Germinal center (tissue), 1 donor: ENCODE measurements at places on chromosomes 13 and 19.
A peak's percentile ranks its signal among the peaks of the same experiment; 100 is the strongest.

- no peak for DNase-seq
Observed at GRCh38 chr19:30857966-30858490, 485.8 kb downstream of the ZNF536 start.

DNA sequence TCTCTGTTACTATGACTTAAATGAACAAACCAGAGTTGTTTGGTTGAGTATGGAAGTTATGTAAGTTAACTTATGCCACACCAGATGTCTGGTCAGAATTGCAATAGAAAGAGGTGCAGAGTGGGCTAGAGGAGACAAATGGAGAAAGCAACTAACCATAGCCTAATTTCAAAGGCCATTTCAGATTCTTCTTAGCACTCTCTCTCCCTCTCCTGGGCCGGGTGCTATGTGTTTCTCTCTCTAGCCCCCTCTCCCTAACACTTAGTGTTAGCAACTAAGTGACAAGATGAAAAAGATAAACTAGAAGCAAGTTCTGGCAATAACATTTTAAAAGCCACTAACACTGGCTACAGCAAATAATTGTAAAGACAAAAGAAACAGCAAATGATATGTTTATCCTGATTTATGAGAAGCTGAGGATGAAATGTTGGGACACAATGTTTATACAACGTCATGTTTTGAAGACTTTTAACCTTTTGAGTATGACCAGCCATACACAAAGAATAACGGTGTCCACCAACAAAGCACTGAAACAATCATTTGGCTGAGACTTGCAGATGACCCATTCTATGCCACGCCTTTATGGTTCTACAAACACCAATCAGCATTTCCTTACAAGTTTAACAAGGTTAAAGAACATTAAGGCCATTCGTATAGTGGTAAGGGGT lies 18.6 kb downstream of the SERPINE3 start:
- DNase-seq: no peak

GRCh38 chr13:99288089-99288488 lies 19.1 kb downstream of the GPR183 start:
- no peak for DNase-seq

DNA sequence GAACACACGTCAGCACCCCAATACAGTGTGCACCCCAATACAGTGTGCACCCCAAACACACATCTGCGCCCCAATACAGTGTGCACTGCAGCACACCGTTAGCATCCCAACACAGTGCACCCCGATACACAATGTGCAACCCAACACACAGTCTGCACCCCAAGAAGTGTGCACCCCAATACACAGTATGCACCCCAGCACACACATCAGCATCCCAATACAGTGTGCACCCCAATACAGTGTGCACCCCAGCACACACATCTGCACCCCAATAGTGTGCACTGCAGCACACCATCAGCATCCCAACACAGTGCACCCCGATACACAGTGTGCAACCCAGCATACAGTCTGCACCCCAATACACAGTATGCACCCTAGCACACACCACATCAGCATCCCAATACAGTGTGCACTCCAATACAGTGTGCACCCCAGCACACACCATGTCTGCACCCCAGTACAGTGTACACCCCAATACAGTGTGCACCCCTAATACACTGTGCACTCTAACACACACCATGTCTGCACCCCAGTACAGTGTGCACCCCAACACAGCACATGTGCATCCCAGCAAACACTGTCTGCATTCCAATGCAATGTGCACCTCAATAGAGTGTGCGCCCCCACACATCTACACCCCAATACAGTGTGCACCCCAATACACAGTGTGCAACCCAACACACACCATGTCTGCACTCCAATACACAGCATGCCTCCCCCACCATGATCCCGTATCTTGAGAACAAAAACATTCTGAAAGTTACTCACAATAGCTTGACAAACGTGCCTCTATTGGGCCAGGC lies 855 bp upstream of the CARS2 start:
- DNase-seq: no peak

DNA sequence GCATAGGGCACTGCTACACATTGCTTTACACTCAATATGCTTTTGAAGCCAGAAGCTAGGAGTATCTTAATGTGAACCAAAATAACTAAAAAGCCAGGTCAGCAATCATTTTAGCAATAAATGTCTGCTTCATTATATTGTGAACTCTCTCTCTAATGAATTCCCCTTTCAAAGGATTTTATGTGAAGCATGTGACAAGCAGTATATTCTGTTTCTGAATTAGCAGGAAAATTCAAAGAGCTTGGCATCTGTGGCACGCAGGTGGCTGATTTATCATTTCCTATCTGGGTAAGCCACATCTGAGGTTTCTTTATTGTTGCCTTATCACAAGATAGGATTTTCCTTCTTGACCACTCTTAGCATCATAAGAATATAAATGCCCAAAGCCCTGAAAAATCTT lies 56.8 kb upstream of the KLF12 start:
- no peak for DNase-seq

DNA sequence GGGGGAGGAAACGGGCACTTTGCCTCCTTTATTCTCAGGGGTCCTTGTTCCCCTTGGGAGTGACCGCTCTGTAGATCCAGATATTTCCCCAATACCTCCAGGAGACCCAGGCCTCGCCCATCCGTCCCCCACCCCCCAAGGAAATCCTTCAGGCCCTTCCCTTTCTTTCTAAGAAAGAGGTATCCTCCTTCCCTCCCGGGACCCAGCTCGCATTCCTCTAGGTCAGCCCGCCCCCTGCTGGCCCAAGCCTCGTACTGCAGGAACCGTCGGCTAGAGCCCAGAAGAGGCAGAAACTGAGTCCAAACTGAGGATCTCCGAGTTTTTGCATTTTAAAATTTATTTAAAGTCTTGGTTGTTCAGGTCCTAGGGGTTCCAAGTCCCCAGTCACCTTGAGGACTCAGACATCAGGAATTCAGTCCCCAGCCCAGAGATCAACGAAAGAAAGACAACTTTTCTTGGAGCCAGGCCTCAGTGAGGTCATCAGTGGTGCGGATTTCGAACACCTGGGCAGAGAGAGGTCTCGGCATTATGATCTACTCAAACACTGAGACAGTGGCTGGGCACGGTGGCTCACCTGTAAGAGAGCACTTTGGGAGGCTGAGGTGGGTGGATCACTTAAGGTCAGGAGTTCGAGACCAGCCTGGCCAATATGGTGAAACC lies 7.5 kb upstream of the LRFN1 start:
- DNase-seq: peak; percentile 72

- no peak for DNase-seq
Observed at GRCh38 chr19:4507150-4507452, 11.2 kb downstream of the PLIN4 start.

DNA sequence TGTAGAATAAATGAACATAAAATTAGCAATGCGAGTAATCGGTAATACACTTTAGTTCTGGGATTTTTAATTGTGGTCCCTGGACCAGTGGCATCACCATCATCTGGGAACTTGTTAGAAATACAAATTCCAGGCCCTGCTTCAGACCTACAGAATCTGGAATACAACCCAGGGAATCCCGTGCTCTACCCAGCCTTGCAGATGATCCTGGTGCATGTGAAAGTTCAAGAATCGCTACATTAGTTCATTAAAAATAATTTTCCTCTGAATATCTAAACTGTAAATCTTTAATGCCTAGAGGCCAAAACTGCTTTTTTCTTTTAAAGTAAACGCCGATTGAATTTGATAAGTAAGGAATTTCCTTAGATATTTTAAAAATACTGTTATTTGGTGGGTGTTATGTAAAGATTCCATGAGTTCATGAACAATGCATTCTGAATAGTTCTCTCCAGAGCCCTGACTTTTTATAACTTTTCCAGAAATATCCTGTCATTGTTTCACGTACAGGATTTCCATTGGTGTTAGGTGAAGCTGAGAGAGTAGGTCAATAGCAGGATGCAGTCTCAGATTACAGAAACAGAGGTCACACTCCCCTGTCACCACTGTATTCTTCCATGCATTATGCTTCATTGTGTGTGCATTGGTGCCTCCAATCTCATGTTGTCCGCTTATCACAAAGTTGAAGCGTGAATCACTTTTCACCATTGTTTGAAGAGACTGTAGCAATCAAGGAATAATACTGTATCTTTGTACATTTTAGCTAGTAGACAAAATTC lies 596.5 kb upstream of the KLF12 start:
- no peak for DNase-seq

DNA sequence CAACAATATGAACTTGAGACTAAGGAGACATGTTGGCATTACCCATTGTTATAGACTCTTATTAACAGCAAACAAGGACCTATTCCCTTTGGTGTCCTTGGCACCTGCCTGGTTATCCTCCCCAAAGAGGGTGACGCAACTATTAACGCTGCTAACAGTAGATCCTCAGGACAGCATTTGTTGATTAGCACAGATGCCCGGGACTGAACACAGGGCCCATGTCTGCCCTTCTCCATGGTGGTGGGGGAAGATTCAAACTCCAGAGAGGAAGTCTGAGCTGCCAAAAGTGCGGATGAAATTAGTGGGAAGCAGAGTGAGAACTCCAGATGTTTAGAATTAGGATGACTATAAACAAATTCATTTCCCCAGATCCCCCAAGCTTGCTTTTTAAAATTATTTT lies 101.2 kb upstream of the RAP2A start:
- DNase-seq: no peak

GRCh38 chr13:112705286-112705685 lies 15.4 kb downstream of the ATP11A start:
- DNase-seq: no peak

DNA sequence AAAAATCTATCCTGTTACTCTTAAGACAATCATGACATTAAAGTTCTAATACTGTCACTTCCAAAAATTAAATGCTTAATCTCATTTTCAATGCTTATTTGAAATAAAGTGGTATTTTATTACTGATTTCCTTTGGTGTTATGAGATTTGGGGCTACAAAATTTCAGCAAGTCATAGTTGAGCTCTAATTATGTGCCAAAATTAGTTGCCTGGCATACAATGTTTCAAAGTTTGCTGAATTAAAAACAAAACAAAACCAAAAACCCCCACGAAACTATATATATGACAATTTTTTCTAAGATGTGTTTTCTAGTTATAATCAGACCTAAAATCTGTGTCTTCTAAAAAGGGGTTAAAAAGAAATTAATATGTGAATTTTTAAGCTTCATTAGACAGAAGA lies 62.2 kb downstream of the KCNRG start:
- DNase-seq: no peak

DNA sequence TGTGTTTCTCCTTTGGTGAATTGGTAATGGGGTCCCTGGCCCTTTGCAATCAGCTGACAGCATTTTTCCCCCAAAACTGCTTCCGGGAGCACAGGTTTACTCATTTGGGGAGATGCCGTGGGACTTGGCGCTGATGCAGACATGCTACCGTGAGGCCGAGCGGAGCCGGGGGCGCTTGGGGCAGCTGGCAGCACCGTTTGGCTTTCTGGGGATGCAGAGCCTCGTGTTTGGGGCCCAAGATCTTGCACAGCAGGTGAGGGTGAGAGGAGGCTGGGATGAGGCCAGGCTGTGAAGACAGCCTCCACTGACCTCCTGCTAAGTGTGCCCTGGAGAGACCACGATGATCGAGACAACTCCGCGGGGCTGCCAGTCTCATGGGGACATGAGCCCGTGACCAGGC lies 13.4 kb upstream of the COLGALT1 start:
- DNase-seq: no peak

GRCh38 chr19:46756544-46756888 lies 10.3 kb upstream of the STRN4 start:
- DNase-seq: no peak

GRCh38 chr13:59730026-59730425 lies 433.7 kb downstream of the DIAPH3 start:
- DNase-seq: no peak

GRCh38 chr19:48900477-48901406 lies 630 bp downstream of the NUCB1 start:
- DNase-seq: peak; percentile 51

GRCh38 chr13:68982961-68983619 lies 1124.5 kb upstream of the ATXN8OS start:
- no peak for DNase-seq

GRCh38 chr19:50669302-50670101 lies 20.3 kb downstream of the C19orf81 start:
- peak; percentile 67 for DNase-seq

GRCh38 chr13:86877441-86877840 lies 793.7 kb upstream of the SLITRK5 start:
- no peak for DNase-seq

DNA sequence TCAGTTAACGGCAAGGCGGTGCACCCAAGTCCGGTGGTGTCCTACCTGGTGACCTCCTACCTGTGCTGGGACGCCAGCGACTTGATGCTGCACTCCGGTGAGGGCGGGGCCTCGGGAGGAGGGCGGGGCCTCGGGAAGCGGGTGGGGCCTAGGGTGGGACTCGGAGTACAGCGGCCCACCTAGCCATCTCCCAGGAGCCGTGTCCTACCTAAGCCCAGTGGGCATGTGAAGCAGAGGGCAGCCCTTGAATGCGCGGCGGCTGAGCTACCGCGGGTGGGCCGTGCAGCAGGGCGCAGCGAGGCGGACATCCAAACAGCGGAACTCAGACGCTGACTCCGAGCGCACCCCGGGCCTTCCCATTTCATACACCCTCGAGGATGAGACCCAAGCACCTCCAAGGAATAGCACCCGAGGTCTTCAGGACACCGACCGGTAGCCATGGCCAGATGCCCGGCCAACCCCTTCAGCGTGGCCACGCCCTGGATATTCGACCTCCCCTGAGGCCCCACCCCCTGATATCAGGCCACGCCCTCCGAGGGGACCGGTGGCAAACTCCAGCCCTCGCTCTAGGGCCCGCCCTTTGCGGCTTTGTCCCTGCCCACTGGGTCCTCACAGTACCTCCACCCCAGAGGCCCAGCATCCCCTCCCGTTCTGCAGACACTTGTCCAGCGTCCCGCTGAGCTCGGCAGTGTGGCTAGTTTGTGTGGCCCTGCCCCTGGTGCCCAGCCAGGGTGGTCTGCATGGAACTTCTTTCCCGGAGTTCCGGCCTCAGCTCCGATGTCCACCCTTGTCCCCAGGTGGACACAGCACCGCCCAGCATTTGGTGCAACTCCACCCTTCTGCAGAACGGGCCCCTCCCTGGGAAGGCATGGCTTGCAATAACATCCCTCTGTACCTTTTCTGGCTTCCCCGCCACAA lies 5.4 kb downstream of the KLK1 start:
- DNase-seq: peak; percentile 88

DNA sequence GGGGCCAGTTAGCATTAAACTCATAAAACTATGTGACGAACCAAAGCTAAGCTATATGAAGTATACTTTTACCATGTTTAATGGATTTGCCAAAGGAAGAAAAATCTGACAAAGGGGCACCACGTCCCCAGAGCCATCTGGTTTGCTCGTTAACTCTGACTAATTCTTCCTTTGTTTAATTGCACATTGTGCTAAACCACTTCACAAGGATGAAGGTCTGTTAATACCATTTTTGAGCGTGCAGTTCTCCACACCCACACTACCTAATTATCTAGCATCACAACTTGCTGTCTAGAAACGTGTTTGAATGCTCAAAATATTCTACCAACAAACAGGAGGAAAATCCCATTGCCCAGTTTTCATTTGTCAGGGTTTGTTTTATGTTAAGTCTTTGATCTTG lies 74.8 kb downstream of the COL4A1 start:
- DNase-seq: no peak

DNA sequence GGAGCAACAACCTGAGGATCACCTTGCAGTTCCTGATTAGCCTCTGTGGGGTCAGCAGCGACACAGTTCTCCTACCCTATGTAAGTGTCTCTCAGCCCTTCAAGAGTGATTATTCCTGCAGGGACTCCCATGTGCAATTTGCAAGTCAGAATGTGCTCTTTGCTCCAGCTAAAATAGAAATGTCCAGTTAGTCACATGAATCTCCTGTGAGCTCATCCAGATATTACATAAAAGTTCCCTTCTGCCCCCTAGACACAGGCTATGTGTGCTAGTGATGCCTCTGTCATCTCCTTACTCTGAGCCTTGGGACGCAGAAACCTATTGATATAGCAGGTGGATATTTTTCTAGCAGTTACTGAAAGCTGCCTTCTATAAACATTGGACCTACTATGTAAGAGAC lies 105.5 kb downstream of the ZAR1L start:
- DNase-seq: no peak
